ENCODE measurements at places on chromosomes 12 and 14.

- no peak for DNase-seq
Observed at GRCh38 chr12:80709811-80710726, 2.6 kb downstream of the MYF6 start.

DNA sequence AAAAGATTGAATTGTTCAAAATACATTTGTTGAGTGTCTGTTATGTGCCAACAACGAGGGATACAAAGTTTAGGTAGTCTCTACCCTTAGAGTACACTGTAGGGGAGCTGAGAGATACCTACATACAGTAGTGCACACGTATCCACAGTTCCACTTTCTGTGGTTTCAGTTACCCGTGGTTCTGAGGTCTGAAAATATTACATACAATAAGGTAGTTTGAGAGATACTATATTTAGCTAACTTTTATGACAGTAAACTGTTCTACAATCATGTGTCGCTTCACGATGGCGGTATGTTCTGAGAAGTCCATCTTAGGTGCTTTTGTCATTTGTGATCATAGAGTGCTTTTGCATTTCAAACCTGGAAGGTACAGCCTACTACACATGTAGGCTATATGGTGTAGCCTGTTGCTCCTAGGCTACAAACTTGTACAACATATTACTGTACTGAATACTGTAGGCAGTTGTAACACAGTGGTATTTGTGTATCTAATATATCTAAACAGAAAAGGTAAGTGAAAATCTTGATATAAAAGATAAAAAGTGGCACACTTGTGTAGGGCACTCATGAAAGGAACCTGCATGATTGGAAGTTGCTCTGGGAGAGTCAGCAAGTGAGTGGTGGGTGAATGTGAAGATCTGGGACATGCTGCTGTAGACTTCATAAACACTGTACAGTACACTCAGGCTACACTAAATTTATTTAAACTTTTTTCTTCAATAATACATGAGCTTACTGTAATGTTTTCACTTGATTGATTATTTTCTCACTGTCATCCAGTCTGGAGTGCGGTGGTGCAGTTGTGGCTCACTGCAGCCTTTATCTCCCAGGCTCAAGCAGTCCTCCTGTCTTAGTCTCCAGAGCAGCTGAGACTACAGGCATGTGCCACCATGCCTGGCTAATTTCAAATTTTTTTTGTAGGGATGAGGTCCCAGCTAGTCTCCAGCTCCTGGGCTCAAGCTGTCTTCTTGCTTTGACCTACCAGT lies 4.0 kb downstream of the CPSF6 start:
- DNase-seq, result peak; percentile 22

DNA sequence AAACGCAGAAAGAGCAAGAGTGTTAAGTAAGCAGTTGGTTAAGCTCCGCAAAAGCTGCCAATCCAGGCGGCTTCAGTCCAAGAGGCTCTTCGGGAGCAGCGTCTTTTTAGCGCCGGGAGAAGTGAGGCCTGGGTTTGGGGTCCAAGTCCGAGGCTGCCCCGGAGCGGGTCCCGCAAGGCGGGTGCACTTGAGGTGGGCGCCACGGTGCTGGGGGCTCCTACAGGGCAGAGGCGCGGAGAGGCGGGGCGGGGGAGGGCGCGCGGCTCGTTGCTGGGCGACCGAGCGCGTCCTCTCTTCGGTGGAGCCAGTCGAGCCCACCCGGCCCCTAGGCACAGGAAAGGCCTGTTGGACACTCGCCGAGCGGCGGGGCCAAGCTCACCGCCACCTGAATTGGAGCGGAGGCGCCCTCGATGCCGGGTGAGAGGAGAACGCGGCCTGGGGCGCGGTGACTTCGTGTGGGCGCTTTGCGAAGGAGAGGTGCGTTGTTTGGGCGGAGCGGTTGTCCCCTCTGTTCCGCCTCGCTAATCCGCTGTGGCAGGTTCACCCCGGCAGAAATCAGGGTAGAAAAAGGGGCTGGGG lies 15.6 kb downstream of the TTC6 start:
- DNase-seq, result no peak

- DNase-seq, result no peak
Observed at GRCh38 chr14:59330455-59330854, 134.7 kb downstream of the GPR135 start.

DNA sequence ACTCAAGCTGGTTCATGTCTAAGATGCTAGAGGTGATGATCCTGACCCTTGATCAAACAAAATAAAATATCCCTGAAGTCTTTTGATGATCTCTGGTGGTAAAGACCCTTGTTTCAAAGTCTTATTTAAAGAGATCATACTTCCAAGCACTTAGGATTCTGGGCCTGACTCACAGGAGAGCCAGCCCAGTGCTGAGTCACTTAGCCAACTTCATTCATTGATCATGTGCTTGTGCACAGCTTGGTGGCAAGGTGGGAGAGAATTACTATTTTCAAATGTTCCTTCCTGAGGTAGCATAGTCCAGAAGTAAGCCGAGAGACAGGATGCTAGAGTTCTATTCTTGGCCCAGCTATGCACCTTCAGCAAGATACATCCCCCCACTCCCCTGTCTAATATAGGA lies 40.6 kb downstream of the SCN8A start:
- no peak for DNase-seq

GRCh38 chr12:67671419-67671818 lies 22.9 kb downstream of the DYRK2 start:
- no peak for DNase-seq

- DNase-seq, result no peak
Observed at GRCh38 chr14:51516706-51517395, 134.9 kb upstream of the FRMD6 start.

- DNase-seq, result peak; percentile 65
Observed at GRCh38 chr12:67515679-67516340, 132.7 kb upstream of the DYRK2 start.

DNA sequence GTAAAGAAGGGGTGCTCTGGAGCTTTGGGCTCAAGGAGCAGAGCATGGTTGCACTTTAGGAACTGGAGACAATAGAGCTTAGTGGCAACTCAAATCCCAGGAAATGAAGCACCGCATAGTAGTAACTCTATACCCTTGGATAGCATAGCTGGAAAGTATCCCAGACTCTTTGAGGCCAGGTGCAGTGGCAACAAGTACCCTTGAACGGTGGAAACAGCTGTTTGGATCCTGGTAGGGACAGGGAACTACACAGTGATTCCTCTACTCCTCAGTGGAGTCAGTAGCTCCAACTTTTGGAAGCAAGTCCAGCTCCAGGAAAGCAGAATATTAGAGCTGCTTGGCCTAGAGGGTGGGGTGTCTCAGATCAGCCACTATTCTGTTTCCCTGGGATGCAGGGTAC lies 129.0 kb upstream of the WSCD2 start:
- no peak for DNase-seq

DNA sequence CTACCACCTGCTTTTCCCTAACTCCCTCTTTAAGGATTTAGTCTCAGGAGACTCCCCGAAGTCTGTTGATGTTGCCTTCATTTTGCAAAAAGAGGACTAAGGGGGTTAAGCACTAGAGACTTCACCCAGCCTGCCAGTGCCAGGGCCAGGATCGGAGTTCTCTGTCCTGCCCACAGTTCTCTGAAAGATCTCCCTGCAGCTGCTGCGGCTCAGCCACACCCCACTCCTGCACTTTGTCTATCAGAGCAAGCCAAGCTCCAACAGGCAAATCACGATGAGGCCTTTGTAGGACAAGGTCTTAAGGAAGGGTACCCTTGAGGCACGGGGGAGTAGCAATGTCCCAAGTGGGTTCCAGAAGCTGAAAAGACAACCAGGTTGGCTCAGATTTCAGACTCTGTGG lies 148.8 kb upstream of the EGLN3 start:
- DNase-seq, result no peak

DNA sequence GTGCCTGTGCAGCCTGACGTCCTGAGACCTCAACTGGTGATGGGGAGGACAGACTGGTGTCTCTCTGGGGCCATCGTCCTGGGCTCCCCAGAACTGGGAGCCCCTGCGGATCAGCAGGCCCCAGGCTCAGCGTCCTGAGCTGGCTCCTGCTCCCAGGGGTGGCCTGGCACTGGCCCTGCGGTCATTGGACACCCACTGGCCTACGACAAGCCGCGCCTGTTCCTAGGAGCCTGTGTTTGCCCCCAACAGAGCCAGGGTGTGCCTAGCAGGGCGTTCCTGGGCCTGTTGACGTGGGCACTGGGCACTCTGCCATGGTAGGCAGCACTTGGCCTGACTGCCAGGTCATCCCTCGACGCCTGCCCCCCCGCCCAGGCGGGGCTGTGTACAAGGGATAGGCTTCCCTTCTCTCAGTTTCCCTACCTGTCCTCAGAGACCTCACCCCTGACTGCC lies 8.4 kb downstream of the ADSS1 start:
- no peak for DNase-seq

GRCh38 chr12:42732908-42733411 lies 143.4 kb upstream of the PRICKLE1 start:
- DNase-seq, result no peak

DNA sequence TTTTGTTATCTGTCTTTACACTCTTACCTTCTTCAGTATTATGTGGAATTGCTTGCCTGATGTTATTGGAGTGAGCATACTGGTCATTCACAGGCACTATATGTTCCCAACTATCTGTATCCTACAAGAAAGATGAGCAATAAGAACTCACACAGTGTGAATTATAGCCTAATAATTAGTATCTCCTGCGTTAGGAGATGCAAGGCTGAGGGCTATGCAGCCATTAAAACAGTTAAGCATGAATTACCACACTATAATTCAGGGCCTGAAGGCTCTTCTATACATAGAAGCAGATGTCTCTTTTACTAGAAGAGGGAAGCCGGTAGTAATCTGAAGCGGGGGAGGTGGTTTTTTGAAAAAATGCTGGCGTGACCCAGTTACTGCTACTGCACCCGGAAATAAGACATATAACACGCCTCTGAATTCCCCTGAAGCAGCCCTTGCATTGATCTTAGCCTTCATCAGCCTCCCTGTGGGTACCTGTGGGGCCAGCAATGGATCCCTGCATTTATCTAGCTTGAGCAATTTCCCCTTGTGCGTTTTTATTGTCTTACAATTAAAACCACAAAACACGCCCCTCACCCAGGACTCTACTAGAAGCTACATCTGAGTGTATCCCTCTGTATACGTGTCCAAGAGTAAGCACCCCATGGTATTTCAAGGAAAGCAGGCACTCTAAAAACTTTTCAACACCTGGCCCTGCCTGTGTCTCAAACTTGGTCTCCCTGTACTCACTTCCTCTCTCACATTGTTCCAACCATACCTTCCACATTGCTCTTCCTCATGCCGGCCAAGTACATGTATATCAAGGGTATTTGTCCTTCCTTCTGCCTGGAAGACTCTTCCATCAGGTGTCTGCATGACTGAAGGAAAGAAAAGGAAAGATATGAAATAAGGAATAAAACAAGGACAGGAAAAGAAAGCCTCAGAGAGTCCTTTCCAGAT lies 210.9 kb upstream of the ARID2 start:
- peak; percentile 76 for DNase-seq

DNA sequence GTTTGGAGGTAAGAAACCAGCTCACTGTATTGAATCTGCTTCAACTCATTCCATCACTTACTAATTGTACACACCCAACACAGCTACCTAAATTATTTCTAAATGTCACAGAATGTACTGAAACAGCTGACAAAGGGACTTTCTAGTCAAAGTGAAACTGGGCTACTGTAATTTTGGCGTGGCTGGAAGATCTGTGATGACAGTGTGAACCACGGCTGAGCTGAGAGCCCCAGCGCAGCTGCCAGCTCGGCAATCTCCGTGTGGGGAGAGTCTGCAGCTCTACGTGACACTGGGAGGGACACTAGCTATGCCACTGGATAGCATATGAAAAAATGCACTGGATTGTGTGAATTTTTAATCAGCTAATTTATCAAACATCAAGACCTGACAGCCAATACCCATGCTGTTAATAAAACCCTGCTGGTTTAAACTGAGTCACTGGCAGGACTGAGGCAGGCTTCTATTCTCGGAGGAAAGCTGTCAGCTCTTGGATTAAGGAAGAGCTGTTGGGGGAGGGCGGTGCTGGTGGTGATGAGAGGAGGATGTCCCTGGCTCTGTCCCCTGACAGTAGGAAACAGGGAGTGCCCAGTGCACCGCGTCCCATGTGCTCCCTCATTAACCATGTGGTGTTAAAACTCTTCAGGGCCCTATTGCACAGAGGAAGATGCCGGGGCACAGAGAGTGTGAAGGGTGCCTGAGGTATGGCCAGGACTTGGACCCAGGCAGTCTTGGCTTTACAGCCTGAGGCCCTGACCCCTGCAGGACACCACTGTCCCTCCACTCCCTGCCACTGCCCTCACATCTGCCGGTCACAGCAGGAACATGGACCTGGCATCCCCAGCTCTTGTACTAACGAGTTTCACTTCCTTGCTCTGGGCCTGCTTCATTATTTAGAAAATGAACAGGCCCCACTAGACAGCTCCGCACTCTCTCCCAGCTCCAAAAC lies 13.3 kb downstream of the SLC15A4 start:
- no peak for DNase-seq

- DNase-seq, result peak; percentile 40
Observed at GRCh38 chr14:106622200-106622745, 1095.9 kb downstream of the TMEM121 start.

- DNase-seq, result no peak
Observed at GRCh38 chr12:102728506-102729242, 188.4 kb downstream of the PAH start.

DNA sequence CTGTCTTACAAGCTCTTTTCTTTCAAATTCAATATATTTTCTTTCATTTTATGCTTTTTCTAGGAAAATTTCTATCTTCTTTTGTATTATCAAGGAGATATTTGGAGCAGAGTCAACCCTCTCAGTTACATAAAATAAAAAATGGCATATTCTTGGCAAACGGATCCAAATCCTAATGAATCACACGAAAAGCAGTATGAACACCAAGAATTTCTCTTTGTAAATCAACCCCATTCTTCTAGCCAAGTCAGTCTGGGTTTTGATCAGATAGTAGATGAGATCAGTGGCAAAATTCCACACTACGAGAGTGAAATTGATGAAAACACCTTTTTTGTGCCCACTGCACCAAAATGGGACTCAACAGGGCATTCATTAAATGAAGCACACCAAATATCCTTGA lies 20.6 kb downstream of the PIK3C2G start:
- DNase-seq, result no peak

DNA sequence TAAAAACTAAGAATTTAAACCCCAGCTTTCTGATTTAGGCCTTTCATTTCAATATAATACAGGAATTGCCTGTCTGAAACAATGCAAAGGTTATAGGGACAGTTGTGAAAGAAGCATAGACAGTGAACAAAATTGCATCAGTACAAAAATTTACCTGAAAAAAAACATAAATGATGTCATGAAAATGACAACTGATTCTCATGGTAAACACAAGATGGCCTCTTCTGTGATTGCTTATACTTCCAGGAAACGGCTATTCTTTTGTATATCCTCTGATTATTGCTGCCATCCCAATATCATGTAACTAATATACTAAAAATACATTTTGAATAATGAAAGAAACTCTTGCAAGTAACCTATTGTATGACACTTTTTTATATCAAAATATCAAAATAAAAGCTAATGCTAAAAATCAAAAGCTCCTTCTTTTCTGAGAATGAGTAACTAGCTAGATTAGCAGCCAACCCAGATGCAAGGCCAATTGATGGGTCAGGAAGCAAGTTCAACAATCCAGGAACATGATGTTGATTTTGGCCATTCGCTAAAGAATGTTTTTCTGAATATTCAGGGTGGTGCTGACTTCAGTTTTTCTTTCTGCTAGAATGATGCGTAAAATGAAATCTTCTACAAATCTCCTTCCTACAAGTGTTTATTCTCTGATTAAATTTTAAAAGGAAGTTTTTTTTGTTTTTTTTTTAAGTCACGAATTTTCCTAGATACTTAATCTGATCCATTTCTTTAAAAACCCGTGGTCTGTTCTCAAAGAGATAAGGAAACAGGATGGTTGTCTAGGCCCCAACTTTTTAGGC lies 83.6 kb downstream of the ALX1 start:
- no peak for DNase-seq

Data from CD4-positive, alpha-beta T cell treated with Interleukin-21 for 1 hour (primary cell).